Foreskin melanocyte (primary cell): ENCODE measurements at places on chromosomes 7 and 10.

DNA sequence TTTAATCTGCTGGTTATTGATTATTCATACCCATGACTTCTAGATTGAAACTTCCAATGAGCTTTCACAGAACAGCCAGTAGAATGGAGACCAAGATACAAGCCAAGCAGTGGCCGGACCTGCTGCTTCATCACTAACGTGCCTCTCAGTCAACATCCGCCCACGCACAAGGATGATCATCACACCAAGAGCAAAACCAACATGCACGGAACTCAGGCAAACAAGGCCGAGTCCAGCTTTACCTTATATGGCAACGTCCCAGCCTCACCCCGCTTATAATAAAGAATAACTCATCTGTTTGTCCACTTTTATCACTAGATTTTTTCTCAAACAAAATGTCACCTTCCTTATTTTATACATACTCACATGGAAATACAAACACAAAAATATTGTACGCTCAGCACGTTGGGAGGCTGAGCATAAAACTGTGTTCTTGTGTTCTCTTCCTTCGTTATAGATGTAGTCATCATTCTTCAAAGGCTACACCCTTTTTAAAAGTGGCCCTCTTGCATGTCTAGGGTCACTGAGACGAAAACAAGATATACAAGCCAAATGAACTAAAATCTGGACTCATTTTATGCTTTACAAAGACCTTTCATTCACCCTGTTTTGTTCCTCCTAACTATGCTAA is 122.7 kb downstream of the SFMBT2 start:
- DNase-seq, result no peak

DNA sequence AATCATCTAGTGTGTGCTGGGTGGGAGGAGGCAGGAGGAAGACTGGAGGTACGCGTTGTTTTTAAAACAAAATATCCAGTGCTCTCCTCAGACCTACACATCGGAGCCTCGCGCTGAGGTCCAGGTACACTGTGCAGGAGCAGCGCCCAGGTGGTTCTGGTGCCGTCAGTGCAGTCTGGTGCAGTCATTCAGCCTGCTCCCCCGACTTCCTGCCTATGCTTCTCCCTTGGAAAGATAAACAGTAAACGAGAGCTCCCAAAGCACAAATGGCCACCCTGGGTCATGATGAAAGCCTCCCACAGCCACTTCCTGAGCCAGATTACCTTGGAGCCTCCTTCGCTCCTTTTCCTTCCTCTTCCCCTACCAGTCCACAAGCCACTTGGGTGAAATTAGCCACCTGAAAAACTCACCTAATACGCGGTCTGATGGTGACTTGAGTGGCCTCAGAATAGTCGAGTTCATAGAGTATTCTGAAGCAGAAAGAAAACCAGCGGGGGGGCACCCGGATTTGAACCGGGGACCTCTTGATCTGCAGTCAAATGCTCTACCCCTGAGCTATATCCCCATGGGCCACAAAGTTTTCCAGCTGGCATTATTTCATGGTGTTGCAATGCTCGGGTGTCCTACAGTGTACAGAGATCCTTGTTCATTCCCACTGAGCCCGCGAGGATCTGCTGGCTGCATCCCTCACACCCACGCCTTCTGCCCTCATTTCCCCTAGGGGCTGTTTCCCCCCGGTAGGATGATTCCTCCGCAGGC is 82.5 kb downstream of the ZNF467 start:
- DNase-seq, result peak; percentile 69

GRCh38 chr10:4708123-4708759 is 117.8 kb upstream of the AKR1E2 start:
- DNase-seq, result no peak

DNA sequence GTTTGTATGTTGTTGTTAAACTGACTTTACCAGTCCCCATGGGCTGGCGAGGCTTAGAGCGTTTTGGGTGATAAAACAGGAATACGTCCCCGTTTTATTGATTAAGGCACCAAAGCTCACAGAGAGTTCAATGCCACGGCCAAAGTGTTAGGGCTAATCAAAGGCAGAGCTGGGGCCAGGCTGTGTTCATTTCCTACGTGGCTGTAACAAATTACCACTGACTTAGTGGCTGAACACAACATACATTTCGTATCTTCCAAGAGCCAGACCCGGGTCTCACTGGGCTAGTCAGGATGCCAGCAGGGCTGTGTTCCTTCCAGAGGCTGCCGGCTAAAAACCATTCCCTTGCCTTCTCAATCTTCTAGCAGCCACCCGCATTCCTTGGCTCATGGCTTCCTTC is 94.4 kb upstream of the HABP2 start:
- DNase-seq, result no peak

GRCh38 chr10:32937911-32938424 is 20.1 kb downstream of the ITGB1 start:
- DNase-seq, result no peak

- peak; percentile 8 for DNase-seq
Measured at GRCh38 chr7:113085781-113086390, 741 bp downstream of the GPR85 start.

DNA sequence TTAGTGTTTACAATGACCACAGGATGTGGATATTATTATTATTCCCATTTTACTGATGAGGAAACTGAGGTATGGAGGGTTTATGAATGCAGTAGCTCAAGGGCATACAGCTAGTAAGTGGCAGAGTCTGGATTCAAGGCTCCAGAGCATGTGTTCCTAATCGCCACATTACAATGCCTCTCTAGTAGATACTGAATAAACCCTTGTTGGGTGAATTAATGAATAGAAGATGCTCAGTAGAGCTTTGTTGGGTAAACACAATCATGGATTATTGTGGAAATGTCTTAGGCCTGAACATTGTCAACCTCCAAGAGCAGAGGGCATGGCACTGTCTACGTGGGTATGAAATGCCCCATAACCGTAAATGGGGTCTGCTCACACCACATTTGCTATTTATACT is 545.3 kb downstream of the LRMDA start:
- DNase-seq, result peak; percentile 39

DNA sequence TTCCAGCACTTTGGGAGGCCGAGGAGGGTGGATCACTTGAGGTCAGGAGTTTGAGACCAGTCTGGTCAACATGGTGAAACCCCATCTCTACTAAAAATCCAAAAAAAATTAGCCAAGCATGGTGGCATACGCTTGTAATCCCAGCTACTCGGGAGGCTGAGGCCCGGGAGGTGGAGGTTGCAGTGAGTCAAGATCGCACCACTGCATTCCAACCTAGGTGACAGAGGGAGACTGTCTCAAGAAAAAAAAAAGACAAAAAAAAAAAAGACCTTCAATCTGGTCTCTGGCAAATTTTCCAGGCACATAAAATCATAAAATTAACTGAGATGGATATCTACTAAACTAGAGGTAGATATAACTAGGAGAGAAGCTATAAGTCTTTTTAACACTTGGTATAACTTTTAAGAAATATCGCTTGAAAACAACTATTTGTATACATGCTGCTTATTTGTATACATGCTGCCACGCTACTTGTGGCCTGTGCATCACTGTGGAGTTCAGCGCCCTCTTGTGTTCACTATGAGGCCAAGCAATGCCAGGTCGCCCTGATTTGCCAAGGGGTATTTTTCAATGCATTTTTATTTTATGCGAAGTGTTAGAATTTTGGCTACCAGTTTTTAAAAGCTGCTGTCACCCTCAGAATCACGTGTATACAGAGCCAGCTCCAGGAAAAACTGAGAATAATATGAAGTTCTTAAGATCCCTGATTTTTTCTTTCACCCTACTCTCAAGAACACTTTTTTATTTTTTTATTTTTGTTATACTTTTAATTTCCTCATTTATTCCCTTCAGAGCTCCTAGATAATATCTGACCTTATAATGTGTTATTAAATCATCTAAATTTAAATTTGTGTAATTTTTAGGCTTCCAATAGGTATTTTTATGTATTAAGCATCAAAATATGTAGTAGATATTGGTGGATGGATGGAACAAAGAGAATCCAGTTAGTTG is 26.7 kb downstream of the CYCS start:
- peak; percentile 46 for DNase-seq

DNA sequence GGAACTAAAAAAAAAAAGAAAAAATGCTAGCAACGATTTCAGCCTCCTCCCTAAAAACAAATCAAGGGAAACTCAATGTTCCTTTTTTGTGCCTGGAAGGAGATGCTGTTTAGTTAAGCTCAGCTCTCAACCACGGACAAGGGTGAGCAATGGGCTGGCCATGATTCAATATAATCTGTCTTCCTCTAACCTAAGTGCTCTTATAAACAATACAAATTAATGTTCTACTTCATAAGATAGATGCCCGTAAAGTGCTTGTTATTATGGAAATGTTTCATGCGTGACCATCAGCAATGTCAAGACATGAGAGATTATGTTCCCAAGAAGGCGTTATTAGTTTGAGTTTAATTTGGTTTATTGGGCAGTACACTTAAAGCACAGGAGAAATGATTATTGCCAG is 320.3 kb downstream of the SFMBT2 start:
- DNase-seq, result no peak

DNA sequence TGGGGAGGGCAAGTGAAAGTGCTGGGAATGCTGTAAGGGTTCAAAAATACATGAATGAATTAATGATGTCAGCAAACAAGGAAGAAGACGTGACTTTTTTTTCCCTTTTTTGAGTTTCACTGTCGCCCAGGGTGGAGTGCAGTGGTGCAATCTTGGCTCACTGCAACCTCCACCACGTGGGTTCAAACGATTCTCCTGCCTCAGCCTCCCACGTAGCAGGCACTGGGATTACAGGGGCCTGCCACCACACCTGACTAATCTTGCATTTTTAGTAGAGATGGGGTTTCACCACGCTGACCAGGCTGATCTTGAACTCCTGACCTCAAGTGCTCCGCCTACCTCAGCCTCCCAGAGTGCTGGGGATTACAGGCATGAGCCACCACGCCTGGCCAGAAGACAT is 30.0 kb downstream of the DENND10 start:
- no peak for DNase-seq

GRCh38 chr10:46550795-46551700 is 5.4 kb downstream of the GPRIN2 start:
- no peak for DNase-seq

DNA sequence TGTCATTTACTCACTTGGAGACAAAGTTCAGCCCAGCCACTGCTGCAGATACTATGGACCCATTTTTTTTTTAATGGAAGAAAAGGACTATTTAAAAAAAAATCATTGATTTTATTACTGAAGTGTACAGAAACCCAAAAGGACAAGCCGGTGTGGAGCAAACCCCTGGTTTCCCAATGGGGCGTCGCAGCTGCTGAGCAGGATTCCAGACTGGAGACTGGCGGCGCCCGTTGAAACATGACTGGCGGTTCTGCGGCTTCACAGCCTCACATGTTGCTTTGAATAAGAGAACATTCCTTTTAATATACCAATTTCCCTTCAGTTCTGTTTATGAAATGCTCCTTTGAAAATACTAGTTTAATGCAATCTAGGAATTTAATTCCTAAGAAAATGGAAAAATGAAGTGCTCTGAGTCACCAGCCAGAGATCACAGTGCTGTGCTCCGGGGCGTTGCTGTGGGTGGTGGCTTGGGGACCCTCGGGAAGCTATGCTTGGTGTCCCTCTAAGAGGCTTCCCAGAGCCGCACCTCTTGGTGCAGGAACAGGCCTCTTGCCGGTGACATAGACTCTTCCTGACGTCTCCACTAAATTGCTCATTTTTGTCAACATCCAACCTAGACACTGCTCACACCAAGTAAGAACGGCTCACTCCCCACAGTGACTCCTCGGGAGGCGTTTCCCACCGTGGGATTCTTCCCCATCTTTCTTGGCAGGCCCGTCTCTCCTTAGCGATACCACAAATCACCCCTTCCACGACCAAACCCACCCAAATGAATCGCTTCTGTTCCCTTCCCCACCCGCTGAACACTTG is 12.0 kb upstream of the VIPR2 start:
- DNase-seq, result no peak

- DNase-seq, result no peak
Measured at GRCh38 chr10:74103560-74104258, 46.9 kb downstream of the AP3M1 start.

GRCh38 chr7:122457325-122457724 is 152.8 kb upstream of the FEZF1 start:
- no peak for DNase-seq

DNA sequence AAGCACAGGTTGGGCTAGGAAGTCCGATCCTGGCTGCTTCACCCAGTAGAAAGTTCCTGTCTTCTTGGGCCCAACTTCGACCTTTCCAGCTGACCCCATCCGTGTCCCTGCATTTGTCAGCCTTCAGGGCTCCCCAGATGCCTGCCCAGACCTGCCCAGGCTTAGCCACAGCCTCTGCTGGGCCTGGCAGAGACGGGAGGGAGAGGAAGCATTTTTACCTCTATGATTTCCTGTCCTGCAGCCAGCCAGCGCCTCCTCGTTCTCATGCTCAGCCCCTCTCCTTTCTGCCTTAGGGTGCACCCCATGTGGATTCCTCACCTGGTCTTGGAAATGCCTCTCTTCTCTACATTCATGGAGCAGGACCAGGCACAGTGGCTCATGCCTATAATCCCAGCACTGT is 3.7 kb downstream of the METTL27 start:
- DNase-seq, result no peak

- no peak for DNase-seq
Measured at GRCh38 chr10:123413353-123413752, 252.8 kb upstream of the GPR26 start.

DNA sequence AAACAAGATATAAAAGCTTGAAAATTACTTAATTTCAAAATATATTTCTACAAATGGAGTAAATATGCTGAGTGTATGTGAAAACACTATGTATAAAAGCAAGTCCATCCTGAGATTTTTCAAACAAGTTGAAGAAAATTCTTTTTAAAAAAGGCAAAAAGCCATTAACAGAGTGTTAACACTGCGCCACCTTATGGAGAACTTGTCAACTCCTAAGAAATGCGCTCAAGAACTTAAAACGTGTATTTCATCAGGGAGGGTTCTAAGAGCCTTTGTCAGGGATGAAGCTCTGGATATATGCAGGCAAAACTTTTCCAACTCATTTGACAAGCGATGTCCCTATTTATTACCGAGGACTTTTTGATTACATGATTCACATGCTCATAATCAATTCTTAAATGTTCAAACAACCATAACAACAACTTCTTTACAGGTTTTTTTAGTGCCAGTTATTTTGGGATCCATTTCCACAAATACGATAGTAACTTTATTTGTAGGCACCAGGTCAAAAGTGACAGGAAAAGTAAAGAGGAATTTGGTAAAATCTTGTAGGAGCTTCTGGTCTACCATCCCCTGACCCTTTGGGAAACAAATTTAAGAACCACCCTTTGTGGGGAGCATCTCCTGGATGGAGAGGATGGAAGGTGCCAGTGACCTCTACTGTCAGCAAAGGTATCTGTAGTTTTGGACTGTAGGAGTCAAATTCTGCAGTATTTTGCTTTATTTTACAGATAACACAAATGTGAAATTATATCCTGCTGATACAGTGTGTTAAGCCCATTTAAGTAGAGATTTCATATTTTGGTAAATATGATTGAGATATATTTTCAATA is 23.2 kb downstream of the CALCR start:
- DNase-seq, result peak; percentile 45
